ENCODE measurements at places on chromosomes 13 and 19.

DNA sequence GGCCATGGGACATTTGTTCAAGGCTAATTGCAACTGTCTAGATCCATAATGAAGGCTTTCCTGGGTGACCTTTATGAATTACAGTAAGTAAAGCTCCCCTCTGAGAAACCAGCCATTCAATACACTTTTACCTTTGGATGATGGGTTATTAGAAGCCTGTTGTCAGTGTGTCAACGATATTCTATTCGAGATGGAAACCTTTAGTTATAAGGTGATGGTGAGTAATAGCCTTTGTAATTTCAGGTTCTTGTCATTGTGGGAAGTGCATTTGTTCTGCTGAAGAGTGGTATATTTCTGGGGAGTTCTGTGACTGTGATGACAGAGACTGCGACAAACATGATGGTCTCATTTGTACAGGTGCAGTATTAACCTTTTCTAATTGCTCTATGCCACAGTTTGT is 261.7 kb downstream of the ITGBL1 start:
- no peak for DNase-seq

DNA sequence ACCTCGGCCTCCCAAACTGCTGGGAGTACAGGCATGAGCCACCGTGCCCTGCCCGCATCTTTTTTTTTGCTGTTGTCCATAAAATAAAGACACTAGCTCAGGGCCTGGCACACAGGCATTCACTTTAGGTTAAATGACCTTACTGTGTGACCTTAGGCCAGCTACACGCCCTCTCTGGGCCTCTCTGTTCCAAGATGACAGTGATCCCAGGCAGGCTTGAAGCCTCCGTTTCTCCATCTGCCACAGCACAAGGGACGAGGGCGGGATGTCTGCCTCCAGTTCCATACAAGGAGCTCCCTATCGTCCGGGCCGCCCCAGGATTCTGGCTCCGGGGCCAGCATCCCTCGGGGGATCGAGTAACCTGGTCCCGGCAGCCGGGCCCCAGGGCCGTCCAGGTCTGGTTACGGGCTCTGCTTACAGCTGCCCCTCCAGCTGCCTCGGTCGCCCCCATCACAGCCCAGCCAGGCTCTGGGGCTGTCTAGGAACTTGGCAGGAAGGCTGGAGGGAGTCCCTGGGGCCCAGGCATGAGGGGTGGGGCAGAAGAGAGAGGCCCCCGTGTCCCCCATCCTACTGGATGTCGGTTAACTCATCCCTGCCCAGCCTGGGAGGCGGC is 11.9 kb upstream of the SEMA6B start:
- DNase-seq: no peak

DNA sequence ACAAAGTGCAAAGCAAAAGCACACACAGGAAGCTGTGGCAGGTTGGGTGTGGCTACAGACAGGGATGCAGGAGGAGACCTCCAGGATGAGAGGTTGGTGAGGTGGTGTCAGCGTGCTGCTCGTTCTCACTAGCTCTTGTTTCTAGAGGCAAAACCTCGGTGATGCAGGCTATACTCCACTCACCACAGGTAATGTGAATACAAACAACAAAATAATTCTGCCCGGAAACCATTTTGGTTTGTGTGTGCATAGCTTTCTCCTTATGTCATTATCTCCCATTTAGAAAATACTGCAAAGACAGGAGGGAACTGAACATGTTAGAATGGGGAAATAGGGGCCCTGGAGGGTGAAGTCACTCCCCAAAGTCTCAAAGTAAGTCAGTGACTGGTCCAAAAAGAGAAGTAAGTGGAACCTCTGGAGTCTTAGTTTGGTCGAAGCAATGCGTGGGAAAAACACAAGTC is 9.4 kb downstream of the LCP1 start:
- no peak for DNase-seq

DNA sequence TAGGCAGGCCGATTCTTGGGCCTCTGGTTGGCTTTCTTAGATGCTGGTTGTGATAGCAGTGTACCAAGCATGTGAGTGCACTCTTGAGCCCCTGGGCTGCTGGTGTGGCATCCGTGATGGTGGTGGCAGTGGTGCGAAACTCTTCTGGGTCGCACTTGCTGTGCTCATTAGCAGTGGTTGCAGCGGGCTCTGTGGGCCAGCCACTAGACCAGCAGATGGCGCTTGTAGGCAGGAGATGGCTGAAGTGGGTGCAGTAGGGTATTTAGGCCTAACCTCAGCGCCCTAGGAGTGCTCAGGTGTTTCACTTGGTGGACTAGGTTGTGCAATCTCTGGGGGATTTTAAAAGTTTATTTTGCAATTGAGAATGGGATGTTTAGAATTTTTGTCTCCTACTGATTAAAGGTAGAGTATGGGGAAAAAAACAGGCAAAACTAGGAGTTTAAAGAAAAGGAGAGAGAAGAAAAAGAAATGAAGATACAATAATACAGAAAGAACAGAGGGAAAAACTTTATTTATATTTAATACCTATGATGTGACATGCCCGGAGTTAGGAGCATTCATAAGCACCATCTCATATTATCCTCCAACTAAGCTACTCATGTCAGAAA is 4.3 kb upstream of the ZNF17 start:
- DNase-seq: no peak

DNA sequence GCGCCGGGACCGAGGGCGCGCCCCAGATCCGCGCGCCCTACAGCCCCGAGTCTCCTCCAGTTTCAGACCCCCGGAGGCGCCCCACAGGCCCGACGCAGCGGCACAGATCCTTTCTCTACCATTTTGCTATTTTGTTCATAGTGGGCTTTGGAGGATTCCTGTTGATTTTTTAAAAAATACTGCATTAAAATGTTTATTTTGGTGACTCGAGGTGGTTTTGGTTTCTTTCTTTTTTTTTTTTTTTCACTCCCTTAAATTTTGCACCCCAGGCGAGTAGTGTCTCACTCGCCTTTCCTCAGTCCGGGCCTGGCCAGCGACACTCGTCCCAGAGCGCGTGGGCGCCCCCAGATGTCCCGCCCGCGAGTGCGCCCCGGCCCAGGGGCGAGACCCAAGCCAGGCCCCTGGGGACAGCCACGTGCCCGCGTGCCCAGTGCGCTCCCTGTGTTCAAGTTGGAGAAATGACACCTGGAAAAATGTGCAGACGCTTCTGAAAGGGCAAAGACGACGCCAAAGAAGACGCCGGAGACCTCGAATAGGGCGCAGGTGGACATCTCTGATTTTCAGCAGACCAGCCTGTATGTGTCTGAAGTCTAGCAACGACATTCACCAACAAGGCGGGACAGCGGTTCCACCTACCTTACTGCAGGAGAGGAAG is 471 bp upstream of the INSR start:
- no peak for DNase-seq

- no peak for DNase-seq
Measured at GRCh38 chr19:53521373-53522202, 16.4 kb upstream of the ZNF331 start.

- DNase-seq: no peak
Measured at GRCh38 chr13:76709851-76710250, 176.4 kb downstream of the KCTD12 start.

- DNase-seq: no peak
Measured at GRCh38 chr13:42354241-42355091, 82.5 kb downstream of the AKAP11 start.

DNA sequence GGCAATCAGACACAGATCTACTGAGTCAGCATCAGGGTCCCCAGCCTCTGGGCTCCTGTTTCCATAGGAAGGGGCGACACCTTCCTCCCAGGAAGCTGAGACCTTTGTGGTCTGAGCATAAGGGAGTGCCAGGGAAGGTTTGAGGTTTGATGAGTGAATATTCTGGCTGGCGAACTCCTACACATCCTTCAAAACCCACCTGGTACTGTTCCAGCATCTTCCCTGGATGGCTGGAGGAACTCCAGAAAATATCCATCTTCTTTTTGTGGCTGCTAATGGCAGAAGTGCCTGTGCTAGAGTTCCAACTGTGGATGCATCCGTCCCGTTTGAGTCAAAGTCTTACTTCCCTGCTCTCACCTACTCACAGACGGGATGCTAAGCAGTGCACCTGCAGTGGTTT is 9.2 kb downstream of the INSL3 start:
- no peak for DNase-seq

DNA sequence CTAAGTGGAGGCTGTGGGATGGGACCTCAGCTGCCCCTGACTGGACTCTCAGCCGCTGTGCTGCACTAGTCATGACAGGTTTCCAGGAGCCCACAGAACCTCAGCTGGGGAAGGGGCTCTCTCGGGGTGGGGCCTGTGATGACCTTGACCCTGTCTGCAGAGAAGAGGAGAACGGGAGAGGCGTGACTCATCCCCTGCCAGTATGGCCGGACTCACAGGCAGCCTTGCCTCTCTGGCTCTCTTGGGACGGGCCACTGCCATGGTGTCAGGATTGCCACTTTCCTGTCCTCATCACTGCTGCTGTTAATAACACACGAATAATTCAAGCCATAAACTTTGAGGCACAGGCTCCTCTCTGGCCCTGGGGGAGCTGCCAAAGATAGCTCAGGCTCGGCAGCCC is 295.3 kb downstream of the UQCRFS1 start:
- no peak for DNase-seq

DNA sequence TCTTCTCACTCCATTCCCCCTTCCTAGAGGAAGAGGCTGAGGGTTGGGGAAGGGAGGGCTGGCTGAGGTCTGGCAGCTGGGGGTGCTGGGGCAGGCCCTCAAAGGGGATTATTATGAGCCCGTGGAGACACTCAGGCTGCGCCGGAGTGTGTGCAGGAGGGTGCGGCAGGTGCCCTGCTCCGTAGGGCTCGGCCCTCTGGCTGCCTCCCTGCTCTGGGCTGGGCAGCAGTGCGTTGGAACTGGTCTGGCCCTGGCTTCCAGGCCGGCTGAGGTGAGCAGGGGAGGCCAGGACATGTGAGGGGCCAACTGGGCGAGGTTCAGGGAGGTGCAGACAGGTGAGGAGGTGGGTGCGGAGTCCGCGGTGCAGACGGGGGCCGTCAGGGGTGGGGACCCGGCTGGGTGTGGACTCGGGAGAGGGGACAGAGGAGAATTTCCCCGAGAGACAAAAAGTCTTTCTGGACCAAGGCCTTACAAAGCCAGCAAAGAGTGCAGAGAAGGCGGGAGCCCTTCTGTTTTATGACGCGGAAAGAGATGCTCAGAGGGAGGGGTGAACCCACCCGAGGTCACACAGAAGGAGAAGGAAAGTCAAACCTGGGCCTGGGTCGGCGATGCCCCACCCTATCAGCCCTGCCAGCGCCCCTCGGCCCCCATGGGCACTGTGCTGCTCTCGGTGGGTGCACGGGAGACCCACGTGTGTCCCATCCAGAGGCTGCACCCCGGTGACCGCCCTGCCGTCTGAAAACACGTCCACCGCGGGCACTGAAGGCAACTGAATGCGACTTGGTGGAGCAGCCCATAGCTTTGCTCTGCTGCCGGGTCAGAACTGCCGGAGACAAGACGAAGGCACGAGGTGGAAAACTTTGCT is 31.0 kb downstream of the PIP5K1C start:
- DNase-seq: no peak

- no peak for DNase-seq
Measured at GRCh38 chr13:40927929-40928328, 91.2 kb downstream of the ELF1 start.

DNA sequence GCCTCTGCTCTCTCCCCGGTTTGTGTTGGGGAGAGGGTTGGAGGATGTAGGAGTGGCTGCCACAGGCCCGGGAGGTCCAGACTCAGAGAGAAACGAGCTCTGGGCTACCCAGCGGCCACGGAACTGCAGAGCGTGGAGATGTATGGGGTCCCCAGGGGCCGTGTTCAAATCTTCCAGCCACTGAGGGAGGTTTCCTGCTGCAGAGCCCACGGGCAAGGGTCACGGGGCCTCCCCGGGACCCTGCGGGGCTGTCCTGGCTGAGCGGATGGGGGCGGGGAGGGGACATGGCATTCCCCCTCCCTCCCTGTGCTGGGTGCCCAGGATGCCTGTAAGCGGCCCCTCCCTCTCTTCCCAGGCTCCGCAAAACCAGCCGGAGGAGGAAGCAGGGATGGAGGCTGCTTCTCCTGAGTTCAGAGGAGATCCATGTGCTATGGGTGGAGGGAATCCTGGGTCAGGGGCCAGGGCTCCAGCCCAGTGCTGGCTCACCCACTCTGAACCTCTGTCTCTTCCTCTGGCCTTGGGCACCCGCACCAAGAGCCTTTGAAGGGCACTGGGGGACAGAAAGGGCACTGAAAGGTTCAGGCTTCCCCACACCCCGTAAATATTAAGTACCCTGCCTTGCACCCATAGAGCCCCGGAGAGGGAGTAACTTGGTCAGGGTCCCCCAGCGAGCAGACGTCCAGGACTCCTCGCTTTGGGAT is 22.6 kb downstream of the SMIM24 start:
- no peak for DNase-seq

DNA sequence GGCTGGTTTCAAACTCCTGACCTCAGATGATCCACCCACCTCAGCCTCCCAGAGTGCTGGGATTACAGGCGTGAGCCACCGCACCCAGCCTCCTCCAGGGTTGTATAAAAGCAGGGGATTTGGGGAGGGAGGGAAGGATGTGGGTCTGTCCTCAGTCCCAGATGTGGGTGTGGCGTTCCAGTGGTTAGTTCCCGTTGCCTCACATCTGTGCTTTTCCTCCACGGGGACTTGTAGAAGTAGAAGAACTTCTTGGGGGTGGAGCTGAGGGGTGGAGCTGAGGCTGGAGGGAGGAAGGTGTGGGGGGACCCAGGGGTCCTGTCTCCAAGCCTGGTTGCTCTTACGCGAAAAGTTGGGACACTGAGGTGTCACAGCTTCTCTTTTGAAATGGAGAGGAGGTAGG is 514 bp upstream of the MCEMP1 start:
- DNase-seq: no peak

GRCh38 chr19:44702551-44703176 is 3.7 kb downstream of the CEACAM16 start:
- no peak for DNase-seq

DNA sequence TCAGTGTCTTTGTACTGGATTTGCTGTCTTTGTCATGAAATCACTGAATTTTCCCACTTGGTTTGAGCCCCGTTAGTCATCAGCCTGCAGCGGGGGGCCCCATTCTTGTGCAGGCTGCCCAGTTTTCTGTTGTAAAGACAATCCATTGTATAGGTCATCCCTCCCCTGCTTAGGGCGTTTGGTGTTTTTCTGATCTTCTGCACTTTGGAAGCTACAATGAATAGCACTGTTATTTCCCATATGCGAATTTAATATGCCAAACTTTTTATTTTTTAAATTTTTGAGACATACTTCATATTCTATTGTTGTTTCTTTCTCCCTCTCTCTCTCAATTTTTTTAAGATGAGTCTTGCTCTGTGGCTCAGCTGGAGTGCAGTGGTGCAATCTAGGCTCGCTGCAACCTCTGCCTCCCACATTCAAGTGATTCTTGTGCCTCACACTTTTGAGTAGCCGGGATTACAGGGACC is 9.0 kb downstream of the SLC27A1 start:
- DNase-seq: no peak

GRCh38 chr19:19554074-19555023 is 16.3 kb downstream of the CILP2 start:
- peak; percentile 86 for DNase-seq

DNA sequence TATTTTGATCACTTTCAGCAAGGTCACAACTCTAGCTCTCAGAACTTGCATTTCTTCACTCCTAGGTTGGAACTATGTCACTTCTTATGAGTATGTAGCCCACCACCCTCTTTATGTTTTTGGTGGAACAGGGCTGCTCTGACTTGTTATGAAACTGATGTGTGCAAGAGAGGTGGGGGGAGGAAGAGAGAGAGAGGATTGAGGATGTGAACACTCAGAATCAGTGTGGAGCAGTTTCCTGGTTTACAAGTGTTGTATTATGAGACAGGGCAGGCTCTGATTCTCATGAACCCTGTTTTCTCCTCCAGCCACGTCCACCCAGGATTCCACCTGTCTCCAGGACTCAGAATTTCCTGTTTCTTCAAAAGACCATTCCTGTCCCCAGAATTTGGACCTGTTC is 16.1 kb downstream of the ZNF317 start:
- DNase-seq: no peak

All from chondrocyte (in vitro differentiated cells).